ENCODE measurements at places on chromosomes 2 and 18. TPM values are rescaled to one million over a fixed set of nuclear protein-coding genes. Genes with fewer than 3 reads are reported as not detected.

GRCh38 chr2:41033127-41033526, 581.2 kb upstream of the SLC8A1 start:
- H3K4me1 ChIP-seq = no peaks in the 10 kb centered on the region
- no peak overlapping the region for H3K4me3 ChIP-seq
- no peak overlapping the region for H3K27ac ChIP-seq
- no peaks in the 10 kb centered on the region for H3K27me3 ChIP-seq
- H3K36me3 ChIP-seq = no peaks in the 10 kb centered on the region

GRCh38 chr2:196076778-196077568, 8.3 kb upstream of the DNAH7 start:
- no peak overlapping the region for H3K27ac ChIP-seq
- H3K4me3 ChIP-seq = no peak overlapping the region
- no peak for DNase-seq
- peaks cover 4% of the 10 kb centered on the region for H3K4me1 ChIP-seq
- no peaks in the 10 kb centered on the region for H3K36me3 ChIP-seq
- H3K27me3 ChIP-seq = peaks cover 3% of the 10 kb centered on the region

The ARL6IP6 gene
- 28.5 TPM for total RNA-seq

The GREB1L gene
- total RNA-seq = 13.8 TPM

The SEPTIN10 gene
- 74.4 TPM for total RNA-seq

DNA sequence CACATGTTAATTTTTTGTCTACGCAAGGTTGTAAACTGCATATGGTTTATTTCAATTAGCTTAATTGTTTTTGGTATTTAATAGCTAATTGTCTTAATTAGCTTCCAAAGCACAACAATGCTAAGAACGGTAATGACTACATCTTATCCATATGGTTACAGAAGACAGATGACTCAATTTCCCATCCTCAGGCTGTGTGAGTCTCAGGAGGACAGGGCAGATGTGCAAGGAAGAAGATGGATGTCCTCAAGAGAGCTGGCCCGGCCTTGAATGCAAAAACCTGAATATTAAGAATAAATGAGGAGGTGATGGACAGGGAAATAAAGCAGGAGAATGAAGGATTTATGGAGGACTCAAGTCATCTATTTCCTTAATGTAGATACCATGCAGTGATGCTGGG, 31.4 kb downstream of the SLC4A3 start:
- H3K4me1 ChIP-seq = no peaks in the 10 kb centered on the region
- no peak overlapping the region for H3K4me3 ChIP-seq
- H3K36me3 ChIP-seq = no peaks in the 10 kb centered on the region
- DNase-seq = no peak

All from spinal cord (tissue), 10 donors.